Progenitor cell of endocrine pancreas (in vitro differentiated cells): ENCODE measurements at places on chromosomes 7 and 10. TPM values are rescaled to one million over a fixed set of nuclear protein-coding genes. Genes with fewer than 3 reads are reported as not detected.

The GLUD1 gene
- total RNA-seq, result 69.5 and 72.4 TPM in 2 replicates

The COL1A2 gene
- 14.8 and 26.2 TPM in 2 replicates for total RNA-seq

The TWIST1 gene
- total RNA-seq, result 1.8 and 2.8 TPM in 2 replicates

DNA sequence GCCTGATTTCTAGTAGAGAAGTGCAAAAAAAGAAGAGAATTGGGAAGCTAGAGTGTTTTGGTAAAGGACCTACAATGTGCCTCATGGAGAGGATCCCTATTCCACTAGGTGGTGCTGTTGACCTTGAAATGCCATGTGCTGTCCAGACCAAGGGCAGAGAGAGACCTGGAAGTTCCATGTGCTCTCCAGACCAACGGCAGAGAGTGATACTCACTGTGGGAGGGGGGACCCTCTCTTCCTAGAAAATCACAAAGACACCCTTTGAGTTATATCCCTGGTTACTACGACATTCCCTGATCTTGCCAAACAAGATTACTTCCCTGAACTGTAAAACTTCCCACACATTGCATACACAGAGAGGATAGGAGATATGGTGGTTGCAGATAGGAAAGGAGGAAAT, 212.7 kb upstream of the ZNF804B start:
- no peak for DNase-seq
- peaks cover 2% of the 10 kb centered on the region for H3K36me3 ChIP-seq

GRCh38 chr7:27634671-27635493, 27.8 kb downstream of the HIBADH start:
- H3K27me3 ChIP-seq, result no peaks in the 10 kb centered on the region
- no peak for DNase-seq
- H3K4me1 ChIP-seq, result peaks cover 15% of the 10 kb centered on the region
- no peak overlapping the region for H3K4me3 ChIP-seq

- no peaks in the 10 kb centered on the region for H3K36me3 ChIP-seq
- DNase-seq, result no peak
- no peak overlapping the region for H3K27ac ChIP-seq
- H3K27me3 ChIP-seq, result peaks cover 11% of the 10 kb centered on the region
Observed at GRCh38 chr7:101778026-101778580, 39.3 kb upstream of the CUX1 start.

DNA sequence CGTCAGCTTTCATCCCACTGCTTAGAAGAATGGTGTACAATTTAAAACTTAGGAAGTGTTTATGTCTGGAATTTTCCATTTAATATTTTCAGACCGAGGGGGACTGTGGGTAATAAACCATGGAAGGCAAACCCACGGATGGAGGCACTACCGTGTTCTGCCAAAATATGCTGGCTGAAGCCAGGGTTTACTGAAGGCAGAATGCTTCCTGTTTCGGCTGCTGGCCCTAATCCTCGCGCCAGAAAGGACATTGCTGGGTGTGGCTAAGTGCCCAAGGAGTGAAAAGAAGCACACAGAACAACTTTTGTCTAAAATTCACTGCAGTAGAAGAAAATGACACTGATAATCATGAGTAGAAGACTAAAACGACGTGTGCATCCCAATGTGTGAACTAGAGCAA, 32.3 kb downstream of the PITRM1 start:
- no peaks in the 10 kb centered on the region for H3K27me3 ChIP-seq
- no peak overlapping the region for H3K4me3 ChIP-seq
- DNase-seq, result no peak
- H3K36me3 ChIP-seq, result peaks cover 30% of the 10 kb centered on the region
- H3K27ac ChIP-seq, result no peak overlapping the region

- H3K27ac ChIP-seq, result no peak overlapping the region
- no peaks in the 10 kb centered on the region for H3K4me1 ChIP-seq
- DNase-seq, result no peak
- H3K4me3 ChIP-seq, result no peak overlapping the region
- H3K27me3 ChIP-seq, result peaks cover 14% of the 10 kb centered on the region
- H3K36me3 ChIP-seq, result no peaks in the 10 kb centered on the region
Observed at GRCh38 chr7:1646957-1647891, 22.9 kb upstream of the ELFN1 start.
